Inflammatory macrophage treated with lipopolysaccharide for 1 hour (primary cell): ENCODE measurements at places on chromosomes 1 and 21.
A peak's percentile ranks its signal among the peaks of the same experiment; 100 is the strongest.

- DNase-seq, result no peak
These were observed 35.9 kb downstream of the HMGB4 start for GRCh38 chr1:33899746-33900145.

DNA sequence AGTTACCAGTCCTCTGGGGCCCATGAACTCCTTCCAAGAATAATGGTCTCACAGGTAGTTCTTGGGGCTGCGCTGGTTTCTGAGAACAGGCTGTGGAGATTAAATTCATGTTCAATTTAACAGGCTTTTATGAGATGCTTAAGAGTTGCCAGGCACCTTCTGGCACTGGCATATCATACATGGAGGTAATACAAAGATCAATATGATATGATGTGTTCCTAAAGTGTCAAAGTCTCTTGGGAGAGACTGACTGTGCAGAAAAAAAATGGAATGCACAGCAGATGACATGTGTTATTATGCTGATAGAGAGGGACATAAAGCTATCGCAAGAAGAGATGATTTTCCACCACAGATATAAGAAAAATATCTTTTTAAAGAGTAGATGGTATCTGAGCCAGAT, 6.8 kb downstream of the CYP2J2 start:
- no peak for DNase-seq

- DNase-seq, result no peak
These were observed 45.6 kb downstream of the IRF2BP2 start for GRCh38 chr1:234564035-234565029.

DNA sequence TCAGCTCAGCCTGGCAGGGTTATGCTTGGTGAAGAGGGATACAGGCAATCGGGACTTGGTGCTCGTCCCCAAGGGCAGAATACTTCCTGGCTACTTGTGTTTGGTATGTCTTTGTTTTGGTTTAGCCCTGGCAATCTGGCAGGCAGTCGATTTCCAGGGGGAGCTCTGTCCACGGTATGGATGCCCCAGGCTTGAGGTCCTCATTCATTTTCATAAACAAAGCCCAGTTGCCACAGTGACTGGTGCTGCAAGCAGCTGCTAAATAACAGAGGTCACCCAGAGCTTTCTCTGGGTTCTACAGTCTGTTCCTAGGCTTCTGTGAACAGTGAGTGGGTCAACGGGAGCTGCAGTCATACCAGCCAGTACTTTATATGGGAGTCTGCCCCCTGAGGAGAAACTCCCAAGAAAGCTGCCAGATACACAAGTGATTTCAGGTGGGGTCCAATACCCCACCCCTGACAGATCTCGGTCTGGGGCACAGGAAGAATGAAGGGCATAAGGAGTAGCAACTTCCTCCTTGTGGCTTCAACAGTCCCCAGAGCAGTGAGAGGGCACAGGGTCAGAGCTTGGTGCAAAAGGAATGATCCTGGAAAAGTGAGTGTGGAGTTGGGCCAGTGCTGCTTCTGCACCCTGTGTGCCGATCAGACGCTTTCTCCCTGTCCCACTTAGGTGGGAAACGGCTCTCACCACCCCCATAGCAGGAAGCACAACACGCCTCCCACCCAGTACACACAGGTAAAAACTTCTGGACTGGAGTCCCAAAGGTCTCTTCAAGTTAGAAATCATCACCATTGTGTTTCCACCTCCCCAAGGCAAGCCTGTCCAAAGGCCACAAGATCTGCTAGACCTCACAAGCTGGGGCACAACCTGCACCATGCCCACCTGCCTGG, 55.5 kb downstream of the TGFBR3 start:
- no peak for DNase-seq

DNA sequence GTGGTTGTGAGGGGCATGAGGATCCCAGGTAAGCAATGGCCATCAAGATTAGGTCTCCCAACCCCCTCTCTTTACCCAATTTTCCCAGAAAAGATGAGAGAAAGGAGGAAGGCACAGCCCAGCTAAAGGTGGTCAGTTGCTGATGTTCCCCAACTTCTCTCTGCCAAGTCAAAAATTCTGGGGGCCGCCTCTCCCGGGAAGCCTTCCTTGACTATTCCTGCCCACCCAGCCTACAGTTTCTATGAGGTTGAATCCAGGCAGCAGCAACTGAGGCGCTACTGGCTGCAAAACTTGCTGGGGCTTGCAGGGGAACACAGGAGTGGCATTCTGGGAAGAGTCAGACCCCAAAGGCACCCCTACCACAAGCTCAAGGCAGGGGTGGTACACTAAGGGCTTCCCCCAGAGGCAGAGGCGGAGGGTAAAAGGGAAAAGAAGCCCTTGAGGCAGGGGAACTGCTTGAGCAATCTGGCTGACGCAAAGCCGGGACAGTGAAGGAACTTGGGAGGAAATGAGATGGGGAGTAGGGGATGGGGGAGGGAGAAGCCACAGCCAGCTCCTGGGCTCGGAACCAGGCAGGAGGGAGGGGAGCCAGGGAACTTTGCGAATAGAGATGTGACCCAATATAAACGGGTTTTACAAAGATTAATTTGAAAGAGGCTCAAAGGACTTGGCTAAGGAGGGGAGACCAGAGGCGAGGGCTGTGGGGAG, 31.2 kb downstream of the SDC3 start:
- DNase-seq, result peak; percentile 68
